Stimulated activated CD8-positive, alpha-beta memory T cell treated with anti-CD3 and anti-CD28 coated beads, Interleukin-15, amount 100 ng/mL, for 48 hours (primary cell): ENCODE measurements at places on chromosomes 5 and 9.

GRCh38 chr5:96316487-96316886, 116.6 kb downstream of the PCSK1 start:
- no peak for DNase-seq

DNA sequence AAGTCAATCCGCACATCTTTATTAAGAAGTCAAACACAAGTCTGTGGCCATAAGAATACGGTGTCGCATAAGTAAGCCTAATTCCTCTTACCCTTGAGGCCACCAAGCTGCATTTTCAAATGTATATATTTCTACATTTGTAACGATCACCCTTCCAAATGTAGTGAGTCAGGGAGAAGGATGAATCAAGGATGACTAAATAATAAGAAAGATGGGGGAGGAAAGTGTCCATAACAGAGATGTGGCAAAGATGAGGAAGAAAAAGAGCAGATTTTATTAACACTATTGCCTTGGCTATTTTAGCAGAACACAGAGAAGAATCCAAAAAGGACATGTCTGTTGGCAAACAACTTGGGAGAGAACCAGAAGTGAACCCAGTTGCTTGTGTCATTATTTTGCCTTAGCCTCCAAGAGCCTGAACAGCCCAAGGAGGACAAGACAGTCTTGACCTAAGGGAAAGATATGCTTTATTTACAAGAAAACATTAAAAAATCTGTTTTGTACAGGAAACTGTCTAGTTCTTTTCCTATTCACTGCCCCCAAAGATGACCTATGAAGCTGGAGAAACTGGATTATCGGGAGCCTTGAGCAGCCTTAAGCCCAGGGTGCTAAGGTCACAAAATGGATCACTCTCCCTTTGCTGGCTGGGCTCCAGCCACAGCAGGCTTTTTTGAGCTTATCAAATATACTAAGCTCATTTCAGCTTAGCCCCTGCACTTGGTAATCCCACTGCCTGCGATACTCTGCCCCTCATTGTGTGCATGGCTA, 101.5 kb downstream of the PLCXD3 start:
- no peak for DNase-seq

- no peak for DNase-seq
Measured at GRCh38 chr9:109473329-109473728, 24.8 kb downstream of the PTPN3 start.

DNA sequence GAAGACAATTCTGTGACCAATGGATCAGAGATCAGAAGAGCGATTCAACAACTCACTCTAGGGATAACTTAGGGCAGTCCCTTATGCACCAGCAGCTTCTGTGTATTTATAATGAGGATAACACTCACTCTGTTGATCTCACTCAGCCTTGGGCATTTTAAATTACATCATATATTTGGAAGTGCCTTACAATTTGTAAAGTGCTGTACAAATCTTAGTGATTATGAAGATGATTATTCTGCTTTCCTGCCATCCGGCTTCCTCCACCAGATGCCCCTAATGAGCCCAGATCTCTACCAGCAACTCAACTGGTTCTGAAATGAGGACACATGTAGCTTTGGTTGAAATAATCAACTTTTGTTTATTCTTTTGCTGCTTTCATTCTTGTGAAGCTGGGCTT, 105.3 kb downstream of the PCSK1 start:
- DNase-seq = no peak

GRCh38 chr9:32398207-32398606, 13.8 kb downstream of the ACO1 start:
- no peak for DNase-seq

DNA sequence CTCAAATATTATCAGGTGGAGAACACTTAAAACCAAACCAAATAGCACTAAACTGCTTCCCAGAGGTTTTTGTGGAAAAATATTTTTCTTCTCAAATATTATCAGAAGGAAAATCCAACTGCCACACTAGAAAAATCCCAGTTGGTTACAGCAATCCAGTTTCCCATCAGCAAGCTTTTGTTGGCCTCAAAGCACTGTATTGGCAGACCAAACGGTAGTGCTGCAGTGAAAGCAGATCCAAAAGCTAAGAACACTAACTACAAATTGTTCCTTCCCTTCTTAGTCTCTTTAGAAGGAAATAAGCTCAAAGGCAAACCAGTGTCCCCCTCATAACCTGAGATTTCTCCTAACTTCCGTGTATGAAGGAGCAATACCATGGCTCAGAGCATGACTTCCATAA, 105.3 kb downstream of the TRIM36 start:
- DNase-seq = no peak

GRCh38 chr5:136016945-136017530, 11.8 kb upstream of the TGFBI start:
- DNase-seq = no peak

DNA sequence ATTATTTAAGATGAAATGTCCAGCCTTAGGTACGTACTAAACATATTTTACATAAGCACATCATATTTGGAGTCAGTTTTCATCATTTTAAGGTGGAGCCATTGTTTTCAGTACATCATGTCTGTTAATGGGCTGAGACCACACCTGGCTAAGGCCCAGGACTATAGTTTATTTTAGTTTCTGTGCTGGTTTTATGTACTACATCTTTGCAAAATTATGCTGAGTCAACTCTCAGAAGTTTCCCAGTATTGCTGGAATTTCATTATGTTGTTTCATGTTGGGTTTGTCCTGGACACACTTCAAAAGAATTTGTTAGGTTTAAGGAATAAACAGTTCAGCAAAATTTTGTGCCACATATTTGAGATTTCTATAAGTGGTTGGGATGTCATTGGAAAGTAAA, 171.2 kb downstream of the CCDC171 start:
- no peak for DNase-seq

- DNase-seq = no peak
Measured at GRCh38 chr5:133381041-133381440, 231.3 kb downstream of the FSTL4 start.

- no peak for DNase-seq
Measured at GRCh38 chr5:9861666-9862256, 231.6 kb upstream of the TAS2R1 start.

- DNase-seq = no peak
Measured at GRCh38 chr5:122559676-122560075, 215.2 kb upstream of the SNX2 start.

DNA sequence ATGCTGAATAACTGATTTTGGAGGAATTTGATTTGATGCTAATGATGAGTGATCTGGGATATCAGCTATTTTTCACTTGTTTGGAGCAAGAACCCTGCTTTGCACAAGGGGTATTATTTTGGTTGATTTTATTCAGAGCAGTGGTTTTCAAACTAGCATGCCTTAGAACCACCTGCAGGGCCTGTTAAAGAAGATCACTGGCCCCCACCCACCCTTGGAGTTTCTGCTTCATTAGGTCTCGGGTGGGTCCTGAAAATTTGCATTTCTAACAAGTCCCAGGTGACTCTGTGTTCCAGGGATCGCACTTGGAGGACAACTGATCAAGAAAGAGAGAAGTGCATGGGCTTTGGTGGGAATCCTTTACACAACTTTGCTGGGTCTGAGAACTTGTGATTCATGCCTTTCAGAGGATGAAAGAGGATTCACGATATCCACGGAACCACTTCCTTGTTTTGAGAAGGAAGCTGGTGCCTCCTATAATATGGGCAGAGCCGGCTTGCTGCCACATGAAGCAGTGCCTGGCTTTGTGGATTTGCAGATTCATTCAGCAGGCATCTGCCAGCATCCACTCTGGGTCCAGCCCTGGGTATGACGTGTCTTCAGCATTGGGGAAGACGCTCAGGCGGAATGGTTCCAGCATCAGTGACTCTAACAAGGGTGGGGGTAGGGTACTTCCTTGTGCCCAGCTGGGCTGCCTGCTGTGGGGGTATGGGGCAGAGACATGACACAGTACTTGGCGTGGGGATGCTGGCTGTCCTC, 106.6 kb upstream of the PITX1 start:
- DNase-seq = no peak

DNA sequence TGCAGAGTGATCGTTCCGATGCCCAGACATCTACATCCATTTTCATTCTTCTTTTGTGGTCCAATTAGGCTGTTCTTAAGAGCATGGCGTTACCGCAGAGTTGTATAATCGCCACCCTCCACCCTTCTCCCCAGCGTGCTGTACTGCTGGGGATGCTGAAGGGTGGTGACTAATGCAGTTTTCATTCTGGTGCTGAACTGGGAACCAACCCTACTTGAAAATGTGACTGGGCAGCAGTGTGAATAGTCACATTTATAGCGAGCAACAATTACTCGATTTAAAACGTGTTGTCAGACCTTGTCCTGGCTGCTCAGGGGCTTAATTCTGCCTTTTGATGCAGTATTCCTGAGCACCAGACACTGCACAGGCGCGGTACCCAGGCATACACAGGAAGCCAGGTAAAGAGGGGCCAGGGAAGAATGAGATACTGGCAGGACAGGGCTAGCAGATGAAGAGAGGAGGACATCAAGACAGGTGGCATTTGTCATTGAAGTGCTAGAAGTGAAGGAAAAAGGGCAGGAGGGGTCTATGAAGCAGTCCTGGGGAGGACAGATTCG, 719 bp upstream of the ISCA1 start:
- DNase-seq = no peak

GRCh38 chr5:156893517-156893916, 43.4 kb downstream of the PPP1R2B start:
- no peak for DNase-seq

- no peak for DNase-seq
Measured at GRCh38 chr5:10675177-10675700, 85.8 kb downstream of the DAP start.

GRCh38 chr9:33349743-33350142, 52.6 kb downstream of the AQP7 start:
- DNase-seq = no peak

DNA sequence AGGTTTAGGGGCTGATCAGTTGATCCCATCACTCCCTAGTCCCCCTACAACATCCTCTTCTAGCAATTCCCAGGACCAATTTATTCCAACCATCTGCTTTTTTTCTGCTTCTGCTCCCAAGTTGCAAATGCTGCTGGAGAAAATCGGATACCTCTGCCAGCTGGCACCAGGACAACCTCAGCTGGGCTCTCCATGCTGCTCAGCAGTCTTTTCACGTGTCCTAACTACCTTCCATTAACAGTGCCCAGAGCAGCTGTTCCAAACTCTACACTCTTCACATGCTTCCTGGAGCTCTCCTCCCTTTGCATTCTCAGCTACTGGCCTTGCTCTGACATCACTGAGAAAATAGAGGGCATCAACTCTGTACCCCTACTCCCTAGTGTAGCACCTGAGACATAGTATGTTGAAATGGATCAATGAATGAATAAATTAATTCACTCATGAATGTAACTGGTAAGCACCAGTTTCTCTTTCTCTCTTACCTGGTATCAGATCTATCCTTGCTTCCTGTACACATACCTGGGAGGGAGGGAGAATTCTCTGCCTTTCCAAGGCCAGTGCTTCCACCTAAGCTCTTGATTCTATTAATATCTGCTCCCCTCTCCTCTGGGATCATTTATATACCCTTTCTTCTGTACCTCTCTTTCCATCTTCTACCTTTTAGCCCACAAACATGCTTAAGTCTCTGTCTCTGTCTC, 191.0 kb downstream of the RAB3C start:
- DNase-seq = no peak

GRCh38 chr5:66856041-66856805, 260.0 kb downstream of the MAST4 start:
- DNase-seq = no peak

DNA sequence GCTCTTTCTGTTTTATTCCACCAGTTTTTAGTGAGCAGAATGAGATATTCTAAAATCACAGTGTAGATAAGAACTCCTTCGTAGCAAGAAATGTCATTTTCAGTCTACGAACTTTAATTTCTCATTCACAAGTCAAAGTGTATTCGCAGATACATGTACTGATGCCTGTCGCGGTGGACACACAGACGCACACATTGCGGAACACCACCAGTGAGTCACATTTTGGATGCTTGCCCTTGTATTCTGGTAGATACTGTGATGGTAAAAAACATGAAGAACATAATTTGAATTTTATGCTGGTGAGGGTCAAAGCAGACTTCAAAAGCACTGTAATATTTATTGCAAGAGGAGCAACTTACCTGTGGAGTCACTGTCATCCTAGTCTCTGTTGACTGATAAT, 4.7 kb upstream of the C9orf57 start:
- no peak for DNase-seq

DNA sequence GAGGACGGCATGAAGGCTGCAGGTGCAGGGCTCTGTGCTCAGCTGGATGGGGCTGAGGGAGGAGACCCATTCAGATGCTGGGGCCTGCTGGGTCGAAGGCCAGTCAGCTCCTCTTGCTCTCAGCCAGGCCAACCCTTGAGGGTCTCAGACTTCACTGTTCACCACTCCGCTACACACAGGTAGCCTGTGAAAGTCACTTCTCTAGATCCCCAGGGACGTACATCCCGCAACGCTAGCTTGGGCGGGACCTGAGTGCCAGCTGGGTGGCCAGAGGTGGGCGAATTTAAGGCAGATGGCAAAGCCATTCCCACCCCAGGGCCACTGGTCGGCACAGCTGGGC, 42.2 kb upstream of the FCN1 start:
- no peak for DNase-seq

GRCh38 chr9:109040571-109040970, 27.3 kb upstream of the CTNNAL1 start:
- DNase-seq = no peak

GRCh38 chr5:180802325-180803180, at the start of gene MGAT1:
TSS of gene MGAT1 (minus strand) at chr5:180802806. CDS start at chr5:180792971, 9,835 bp downstream.
- peak; percentile 74 for DNase-seq

GRCh38 chr9:92686954-92687353, 17.0 kb upstream of the IPPK start:
- no peak for DNase-seq

- no peak for DNase-seq
Measured at GRCh38 chr9:115192280-115192679, 74.3 kb upstream of the TNC start.

- no peak for DNase-seq
Measured at GRCh38 chr9:106890608-106891007, 27.6 kb downstream of the ZNF462 start.

GRCh38 chr9:87515006-87515405, 17.3 kb downstream of the DAPK1 start:
- DNase-seq = no peak

- DNase-seq = no peak
Measured at GRCh38 chr5:98771382-98772109, 1.9 kb upstream of the RGMB start.

GRCh38 chr5:33526755-33527154, 86.0 kb downstream of the TARS1 start:
- DNase-seq = no peak

- no peak for DNase-seq
Measured at GRCh38 chr9:133897675-133898074, 94.4 kb downstream of the VAV2 start.

GRCh38 chr9:75376680-75377254, 288.5 kb downstream of the OSTF1 start:
- no peak for DNase-seq

DNA sequence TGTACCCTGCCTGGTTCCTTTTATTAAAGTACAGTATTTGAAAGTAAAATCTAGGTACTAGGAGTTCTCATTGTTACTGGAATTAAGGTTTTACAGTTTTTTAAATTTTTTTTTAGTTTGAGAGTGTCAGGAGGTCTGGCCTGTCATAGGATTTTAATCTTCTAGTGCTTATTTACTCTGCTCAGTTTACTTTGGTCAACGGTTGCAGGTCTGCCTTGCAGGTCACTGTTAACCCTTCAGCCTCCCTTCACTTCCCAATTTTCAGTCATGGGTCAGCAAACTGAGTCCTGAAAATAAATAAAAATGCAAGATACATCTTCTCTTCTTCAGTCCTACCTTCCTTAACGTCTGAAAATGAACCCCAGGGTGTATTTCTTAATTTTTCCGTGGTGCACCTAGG, 18.8 kb upstream of the PTBP3 start:
- no peak for DNase-seq

GRCh38 chr9:93128011-93128714, 5.9 kb downstream of the NINJ1 start:
- no peak for DNase-seq

- DNase-seq = no peak
Measured at GRCh38 chr9:5499889-5500398, 10.4 kb upstream of the PDCD1LG2 start.
